Esophagus squamous epithelium (tissue), 5 donors: ENCODE measurements at places on chromosomes 6 and 20.

GRCh38 chr6:3471286-3471685 is 14.4 kb upstream of the SLC22A23 start:
- no peak for DNase-seq

DNA sequence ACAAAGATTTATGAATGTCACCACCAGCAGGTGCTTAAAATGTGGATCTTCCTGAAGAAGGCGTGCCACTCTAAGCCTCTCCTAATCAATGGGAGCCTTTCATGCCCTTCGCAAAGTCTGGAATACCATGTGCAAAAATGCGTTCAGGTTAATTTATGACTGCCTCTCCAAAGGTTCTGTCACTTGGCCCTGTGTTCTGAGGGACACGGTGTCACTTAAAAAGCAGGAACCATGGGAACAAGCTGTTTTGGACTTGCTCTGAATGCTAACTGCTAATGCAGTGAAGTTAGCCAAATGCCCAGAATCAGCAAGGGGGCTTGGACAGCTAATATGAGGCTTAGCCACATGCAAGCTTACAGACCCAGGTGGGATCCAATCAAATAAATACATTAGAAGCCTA is 250.3 kb downstream of the TSHZ2 start:
- DNase-seq: no peak

GRCh38 chr20:38055294-38055693 is 21.7 kb downstream of the RPRD1B start:
- no peak for DNase-seq

DNA sequence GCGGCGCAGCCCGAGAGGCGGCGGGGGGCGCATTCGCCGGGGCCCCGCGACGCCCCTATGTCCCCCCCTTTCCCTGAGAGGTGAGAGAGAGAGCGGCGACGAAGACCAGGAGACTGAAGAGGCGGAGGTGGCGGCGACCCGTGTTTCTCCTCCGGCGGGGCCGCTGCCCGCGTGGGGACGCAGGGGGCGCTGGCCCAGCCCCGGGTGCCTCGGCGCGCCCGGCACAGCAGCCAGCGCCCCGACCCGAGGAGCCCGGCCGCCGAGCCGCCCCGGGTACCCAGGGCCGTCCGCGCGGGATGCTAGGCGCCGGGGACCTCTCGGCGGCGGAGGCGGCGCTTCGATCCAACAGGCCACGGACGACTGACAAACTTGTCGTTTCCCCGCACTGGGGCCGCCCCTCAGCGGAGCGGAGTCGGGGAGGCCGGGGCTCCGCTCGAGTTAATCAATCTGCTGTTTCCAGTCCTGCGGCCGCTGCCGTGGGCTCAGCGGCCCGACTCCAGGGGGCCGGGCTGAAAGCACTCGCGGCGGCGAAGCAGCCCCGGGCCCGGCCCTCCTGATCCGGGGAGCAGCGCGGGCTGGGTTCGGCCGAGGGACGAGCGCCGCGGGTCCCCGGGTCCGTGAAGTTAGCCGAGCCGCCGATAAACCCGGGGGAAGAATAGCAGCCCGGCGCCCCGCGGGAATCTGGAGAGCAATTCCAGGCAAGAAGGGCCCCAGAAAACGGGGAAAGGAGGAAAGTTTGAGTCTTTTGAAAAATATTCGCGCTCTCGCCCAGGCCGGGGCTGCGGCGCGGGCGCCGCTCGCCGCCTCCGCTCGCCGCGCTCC is 631 bp downstream of the MDGA1 start:
- no peak for DNase-seq

GRCh38 chr6:39493174-39493573 is 170.7 kb upstream of the KCNK16 start:
- no peak for DNase-seq

DNA sequence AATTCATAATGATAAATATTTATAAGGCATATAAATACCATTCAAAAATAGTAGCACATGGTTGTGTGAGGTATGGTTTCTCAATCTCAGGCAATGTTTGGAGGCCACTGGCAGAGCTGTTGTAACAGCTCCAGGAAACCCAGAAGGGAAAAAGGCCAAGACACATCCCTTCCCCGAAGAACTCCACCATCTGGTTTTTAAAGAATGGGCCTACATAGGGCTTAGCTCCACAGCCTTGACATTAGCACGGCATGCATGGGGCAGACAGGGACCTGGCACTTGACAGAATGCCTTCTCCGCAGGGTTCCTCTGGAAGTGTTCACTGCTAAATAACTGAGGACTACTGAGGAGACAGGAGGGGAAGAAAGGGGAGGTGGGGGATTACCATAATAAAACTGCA is 16.1 kb upstream of the FOXO3 start:
- DNase-seq: no peak

DNA sequence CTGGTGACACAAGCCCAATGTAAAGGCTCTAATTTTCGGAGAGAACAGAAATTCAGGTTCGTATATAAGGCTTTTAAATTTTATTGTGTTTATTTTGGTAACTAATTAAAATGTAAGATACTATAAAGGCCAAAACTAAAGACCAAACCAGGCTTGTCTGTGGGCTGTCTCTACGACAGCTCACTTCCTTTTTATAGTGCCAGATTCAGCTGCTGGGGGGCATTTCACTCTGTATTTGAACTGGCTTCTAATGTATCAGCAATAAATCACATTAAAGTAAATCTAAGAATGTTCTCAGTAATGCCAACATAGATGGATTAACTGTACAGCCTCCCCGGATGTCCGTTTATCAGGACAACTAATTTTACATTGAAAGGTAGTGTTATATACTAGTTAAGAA is 31.1 kb upstream of the STXBP5 start:
- no peak for DNase-seq

- DNase-seq: no peak
These were observed 248.1 kb downstream of the TPBG start for GRCh38 chr6:82611751-82612150.

- no peak for DNase-seq
These were observed 78.2 kb downstream of the PRPH2 start for GRCh38 chr6:42644211-42644610.

- DNase-seq: no peak
These were observed 20.4 kb upstream of the GSTA4 start for GRCh38 chr6:53015486-53015885.

GRCh38 chr6:36927691-36928546 is 26.6 kb upstream of the PI16 start:
- no peak for DNase-seq

- DNase-seq: no peak
These were observed 20.0 kb downstream of the PPP1R16B start for GRCh38 chr20:38825571-38825900.

GRCh38 chr6:3915076-3915791 is 66.1 kb downstream of the FAM50B start:
- no peak for DNase-seq

DNA sequence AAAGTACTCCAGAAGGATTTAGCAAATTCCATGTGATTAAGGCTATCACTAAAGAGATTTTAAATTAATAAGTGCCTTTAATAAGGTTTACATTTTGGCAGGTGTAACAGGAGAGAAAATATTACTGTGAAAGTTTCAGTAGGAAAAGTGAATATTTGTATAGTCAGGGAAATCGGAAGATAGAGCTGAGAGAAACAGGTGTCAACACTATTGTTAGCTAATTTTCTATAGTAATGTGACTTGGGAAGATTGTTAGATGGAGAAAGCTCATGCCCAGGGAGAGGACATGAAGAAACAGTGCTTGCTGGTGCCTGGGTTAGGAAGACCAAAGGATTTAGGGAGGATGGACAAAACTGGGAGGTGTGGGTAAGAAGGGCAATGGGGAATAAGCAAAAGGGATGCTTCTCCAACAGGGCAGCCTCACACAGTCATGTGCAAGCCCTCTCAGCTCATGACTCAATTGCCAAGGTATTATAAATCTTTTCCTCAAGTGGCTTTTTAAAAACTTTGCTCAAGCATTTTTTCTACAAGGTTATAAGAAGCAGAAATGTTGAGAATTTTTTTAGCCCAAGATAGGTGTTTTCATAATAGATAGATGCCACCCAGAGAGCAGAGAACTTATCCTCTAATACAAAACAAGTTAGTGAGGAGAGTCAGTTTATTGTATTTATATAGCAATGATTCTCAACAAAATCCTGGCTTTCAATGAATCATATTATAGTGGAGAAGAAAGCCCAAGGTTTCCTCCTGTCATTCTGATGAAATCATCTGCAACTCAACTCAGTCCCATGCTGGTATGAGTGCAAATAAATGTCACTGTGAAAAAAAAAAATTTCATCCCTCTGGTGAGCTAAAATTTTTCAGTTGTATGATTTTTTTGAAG is 325.2 kb upstream of the NT5E start:
- no peak for DNase-seq

DNA sequence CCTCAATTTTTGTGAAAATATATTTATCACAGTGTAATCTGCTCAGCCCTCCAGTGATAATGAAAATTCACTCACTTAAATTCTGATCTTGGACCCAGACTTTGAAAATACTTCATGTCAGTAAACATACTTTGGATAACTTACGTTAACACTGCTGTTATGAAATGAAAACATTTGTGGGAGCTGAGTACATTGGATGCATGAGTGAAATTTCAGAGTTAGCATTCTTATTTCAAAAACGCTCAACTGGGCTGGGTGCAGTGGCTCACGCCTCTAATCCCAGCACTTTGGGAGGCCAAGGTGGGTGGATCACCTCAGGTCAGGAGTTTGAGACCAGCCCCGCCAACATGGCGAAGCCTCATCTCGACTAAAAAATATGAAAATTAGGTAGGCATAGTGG is 196.4 kb downstream of the UTRN start:
- DNase-seq: no peak

DNA sequence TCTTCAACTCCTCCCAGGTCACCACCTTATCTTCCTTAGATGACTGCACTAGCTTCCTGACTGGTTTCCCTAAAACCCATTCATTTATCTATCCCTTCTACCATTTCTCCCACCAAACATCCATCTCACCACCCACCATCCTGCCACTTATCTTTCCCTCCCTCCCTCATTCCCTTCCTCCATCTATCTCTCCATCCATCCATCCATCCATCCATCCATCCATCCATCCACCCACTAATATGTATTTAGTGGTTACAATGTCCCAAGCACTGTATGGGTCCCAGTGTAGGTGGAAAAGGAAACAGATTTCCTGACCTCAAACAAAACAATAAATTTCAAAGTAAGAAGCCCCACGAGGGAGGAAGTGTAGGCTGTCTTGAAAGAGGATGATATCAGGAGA is 59.3 kb upstream of the APCDD1L start:
- no peak for DNase-seq

DNA sequence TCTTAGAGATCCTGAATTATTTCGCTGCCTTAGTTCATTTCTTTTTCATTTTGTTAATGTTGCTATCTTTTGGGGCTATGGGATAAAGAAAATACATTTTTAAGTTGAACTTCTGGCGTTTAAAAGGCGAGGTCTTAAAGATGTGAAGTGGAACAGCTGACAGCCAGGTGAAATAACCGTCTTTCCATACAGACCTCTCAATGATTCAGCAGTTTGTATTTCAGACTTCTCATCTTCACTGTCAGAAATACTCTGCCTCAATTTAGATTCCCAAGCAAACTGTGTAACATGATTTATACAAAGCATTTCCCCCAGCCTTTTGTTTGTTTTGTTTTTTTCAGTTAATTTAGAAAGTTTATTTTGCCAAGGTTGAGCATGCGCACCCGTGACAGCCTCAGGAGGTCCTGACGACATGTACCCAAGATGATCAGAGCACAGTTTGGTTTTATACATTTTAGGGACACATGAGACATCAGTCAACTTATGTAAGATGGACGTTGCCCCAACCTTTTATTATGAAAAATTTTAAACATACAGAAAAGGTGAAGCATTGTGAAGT is 40.0 kb downstream of the SLC9A8 start:
- no peak for DNase-seq

DNA sequence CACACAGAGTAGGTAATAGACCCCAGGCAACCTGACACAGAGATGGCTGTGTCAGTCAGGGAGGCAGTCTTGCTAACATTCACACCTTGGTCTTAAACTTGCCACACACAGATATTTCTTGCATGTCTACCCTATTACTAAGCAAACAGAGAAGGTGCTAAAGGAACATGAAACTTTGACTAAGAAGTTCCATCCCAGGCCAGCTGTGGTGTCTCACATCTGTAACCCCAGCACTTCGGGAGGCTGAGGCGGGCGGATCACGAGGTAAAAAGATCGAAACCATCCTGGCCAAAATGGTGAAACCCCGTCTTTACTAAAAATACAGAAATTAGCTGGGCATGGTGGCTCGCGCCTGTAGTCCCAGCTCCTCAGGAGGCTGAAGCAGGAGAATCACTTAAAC is 222.4 kb upstream of the JARID2 start:
- DNase-seq: no peak

DNA sequence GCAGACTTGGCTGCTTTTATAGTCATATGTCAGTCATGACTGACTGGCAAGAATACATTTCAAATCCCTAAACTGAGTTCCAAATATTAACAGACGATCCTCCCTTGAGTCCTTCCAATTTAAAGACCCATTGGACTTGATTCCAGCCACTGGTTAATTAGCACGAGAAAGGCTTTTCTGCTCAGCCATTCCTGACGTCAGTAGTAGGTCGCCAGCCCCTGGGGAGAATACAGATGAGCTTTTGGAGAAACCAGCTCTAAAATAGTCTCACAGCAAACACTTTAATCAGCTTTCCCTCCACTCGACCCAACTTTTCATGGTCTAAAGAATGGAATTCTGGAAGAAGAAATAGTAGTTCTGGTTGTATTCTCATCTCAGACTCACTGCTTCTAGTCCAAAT is 91.6 kb downstream of the SLC22A3 start:
- DNase-seq: no peak

GRCh38 chr6:31829633-31830283 is 2.2 kb downstream of the HSPA1B start:
- DNase-seq: no peak

DNA sequence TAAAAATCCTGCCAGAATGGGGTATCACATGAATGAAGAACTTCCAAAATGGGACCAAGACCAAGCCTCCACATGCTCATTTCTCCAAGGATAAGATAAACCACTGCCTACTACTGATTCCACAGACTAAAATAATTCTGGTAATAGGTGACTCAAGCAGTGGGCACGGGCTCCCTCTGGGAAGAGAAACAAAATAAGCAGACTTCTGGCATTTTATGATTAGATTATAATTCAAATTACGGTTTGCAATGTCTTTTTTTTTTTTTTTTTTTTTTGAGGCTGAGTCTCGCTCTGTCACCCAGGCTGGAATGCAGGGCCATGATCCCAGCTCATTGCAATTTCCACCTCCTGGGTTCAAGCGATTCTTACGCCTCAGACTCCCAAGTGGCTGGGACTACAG is 16.0 kb downstream of the UQCC1 start:
- DNase-seq: no peak
